Hematopoietic multipotent progenitor cell (in vitro differentiated cells): ENCODE measurements at places on chromosomes 4 and X.

- DNase-seq = no peak
Measured at GRCh38 chr4:137069473-137069872, 462.8 kb downstream of the PCDH18 start.

DNA sequence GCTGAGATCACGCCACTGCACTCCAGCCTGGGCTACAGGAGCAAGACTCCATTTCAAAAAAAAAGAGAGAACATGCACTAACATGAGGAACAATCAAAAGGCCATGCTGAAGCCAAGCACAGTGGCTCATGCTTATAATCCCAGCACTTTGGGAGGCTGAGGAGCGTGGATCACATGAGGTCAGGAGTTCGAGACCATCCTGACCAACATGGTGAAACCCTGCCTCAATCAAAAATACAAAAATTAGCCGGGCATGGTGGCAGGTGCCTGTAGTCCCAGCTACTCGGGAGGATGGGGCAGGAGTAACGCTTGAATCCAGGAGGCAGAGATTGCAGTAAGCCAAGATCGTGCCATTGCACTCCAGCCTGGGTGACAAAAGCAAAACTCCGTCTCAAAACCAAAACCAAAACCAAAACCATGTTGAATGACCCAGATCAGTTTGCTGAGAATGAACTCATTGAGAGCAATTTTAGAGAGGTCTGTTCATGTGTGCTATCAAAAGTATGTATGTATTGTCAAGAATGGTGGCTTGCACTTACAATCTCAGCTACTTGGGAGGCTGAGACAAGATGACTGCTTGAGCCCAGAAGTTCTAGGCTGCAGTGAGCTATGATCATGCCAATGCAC, 44.8 kb downstream of the PDS5A start:
- DNase-seq = no peak

DNA sequence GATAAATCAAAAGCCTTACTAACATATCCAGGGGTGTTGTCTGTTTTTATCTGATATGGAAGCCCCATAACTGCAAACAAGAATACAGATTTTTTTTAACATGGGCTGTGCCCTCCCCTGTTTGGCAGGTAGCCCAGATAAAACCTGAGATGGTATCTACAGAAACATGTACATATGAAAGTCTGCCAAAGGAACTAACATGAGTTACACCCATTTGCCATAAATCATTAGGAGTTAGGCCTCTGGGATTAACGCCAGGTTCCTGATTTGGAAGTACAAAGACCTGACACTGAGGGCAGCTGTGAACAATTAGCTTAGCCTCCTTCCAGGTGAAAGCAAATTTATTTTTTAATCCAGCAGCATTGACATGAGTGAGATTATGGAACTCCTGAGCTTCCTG, 264.3 kb downstream of the TECRL start:
- no peak for DNase-seq

- DNase-seq = no peak
Measured at GRCh38 chr4:151785484-151786157, 24.8 kb upstream of the GATB start.

DNA sequence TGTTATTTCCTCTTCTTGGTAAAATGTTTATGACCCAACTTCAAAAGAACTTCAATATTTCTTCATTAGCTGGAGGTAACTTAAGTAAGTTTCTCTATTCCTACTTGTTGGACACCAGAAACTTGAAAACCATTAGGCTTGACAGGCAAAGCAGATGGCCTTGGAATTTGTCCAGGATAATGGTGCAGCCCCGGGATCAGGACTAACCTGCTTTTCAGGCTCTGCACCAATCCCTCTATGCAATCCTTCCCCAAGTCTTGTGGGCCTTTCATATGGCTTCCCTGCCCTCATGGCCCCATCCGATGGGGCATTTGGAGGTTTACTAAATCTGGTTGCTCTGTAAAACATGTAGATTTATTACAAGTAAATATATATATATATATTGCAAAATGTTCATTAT, 68.5 kb downstream of the SPINK2 start:
- DNase-seq = no peak

GRCh38 chrX:38679695-38680094, 118.4 kb downstream of the TSPAN7 start:
- no peak for DNase-seq

DNA sequence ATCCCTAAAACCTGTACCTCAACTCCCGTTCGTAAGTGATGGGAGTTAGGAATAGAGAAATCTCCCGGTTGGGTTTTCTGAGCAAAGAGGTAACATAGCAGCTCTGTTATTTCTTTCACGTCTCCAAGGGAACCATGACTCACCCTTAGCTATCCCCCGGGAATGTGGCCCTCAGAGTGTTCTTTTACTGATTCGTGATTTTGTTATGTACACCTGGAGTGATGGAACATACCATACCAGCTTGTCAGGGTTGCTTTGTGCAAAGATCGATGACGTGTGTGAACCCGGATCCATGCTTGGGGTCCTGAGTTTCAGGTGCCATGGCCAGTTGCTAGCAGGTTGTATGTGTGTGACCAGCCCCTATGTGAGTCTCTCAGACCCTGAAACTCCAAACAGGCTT, 52.6 kb downstream of the HPRT1 start:
- no peak for DNase-seq

DNA sequence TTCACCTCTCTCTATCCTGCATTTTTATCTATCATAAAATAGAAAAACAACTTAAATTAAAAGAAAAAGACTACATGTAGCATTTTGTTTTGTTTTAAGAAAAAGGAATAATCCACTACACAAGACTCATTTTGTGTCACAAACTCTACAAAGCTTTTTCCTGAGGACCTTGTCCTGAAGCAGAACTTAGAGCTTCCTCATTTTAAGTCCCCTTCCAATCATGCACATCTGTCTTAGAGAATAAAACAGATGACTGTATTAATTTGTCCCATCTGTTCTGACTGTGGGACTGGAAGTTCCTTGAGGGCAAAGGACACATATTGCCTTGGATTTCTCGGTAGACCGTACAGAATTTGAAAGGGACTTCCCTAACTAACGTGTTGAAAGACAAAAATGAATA, 218.5 kb downstream of the COL25A1 start:
- DNase-seq = no peak
